Naive thymus-derived CD8-positive, alpha-beta T cell (primary cell): ENCODE measurements at places on chromosomes 6 and 20. TPM values are rescaled to one million over a fixed set of nuclear protein-coding genes. Genes with fewer than 3 reads are reported as not detected.
A peak's percentile ranks its signal among the peaks of the same experiment; 100 is the strongest.

DNA sequence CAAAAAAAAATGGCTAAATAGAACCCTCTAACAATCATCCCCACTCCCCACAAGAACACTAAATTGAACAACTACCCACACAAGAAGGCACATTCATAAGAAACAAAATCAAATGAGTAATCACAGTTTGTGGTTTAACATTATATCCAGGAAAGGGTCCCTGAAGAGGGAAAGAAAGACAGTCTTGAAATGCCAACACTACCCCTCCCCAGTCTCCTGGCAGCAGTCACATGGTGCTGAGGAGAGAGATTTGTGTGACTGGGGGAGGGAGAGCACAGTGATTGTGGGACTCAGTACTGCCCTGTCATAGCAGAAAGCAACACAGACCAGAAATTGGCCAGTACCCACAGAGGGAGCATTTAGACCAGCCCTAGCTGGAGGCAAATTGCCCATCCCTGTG lies 443.7 kb upstream of the BTBD3 start:
- H3K27ac ChIP-seq: no peak overlapping the region
- no peak for DNase-seq
- no peaks in the 10 kb centered on the region for H3K4me1 ChIP-seq
- H3K4me3 ChIP-seq: no peak overlapping the region
- no peaks in the 10 kb centered on the region for H3K36me3 ChIP-seq
- peaks cover 2% of the 10 kb centered on the region for H3K27me3 ChIP-seq

Gene PPP1R16B
- total RNA-seq: 33.6 TPM

Gene SIRPD
- total RNA-seq: 0.58 TPM

Gene SLC35F1
- total RNA-seq: not detected

Gene RAB44
- not detected for total RNA-seq

Gene MYLK4
- total RNA-seq: 0.94 TPM

Gene PLCB4
- not detected for total RNA-seq

Gene NT5E
- total RNA-seq: 56.5 TPM

GRCh38 chr20:49874696-49875095 lies 40.6 kb downstream of the SPATA2 start:
- no peaks in the 10 kb centered on the region for H3K4me1 ChIP-seq
- no peak for DNase-seq
- H3K4me3 ChIP-seq: no peak overlapping the region

DNA sequence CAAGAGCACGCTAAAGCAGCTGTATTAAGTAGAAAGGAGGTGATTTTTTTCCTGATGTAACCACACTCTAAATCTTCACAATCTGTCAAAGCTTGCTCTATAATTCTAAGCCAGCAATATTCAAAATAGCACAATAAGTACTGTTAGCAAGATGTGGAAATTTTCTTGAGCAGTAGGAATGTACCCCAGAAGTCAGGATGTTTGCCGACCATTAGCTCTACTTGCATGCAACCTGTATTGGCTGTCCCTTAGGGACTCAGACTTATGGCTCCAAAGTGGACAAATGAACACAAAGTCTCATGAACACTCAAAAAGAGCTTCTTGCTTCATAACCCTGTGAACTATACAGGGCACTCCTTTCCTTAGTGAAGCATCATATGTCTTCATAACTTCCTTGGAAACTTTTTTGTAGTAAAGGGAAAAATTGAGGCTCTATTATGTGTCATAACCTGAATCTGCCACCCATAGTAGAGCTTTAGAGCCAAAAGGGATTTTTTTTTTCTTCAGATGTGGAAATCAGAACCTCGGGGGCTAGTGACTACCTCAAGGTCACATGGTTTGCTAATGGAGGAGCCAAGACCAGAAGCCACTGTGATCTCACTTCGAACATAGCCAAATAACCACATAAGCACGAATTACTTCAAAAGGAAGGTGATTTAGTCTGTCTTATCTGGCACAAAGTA lies 54.5 kb downstream of the ADGRG6 start:
- DNase-seq: no peak
- peaks cover under 1% of the 10 kb centered on the region for H3K27me3 ChIP-seq
- no peak overlapping the region for H3K4me3 ChIP-seq

Gene NKX2-4
- total RNA-seq: not detected

- peak; percentile 55 for DNase-seq
- H3K4me1 ChIP-seq: peaks cover 12% of the 10 kb centered on the region
- peak overlapping the region; percentile 98 for H3K4me3 ChIP-seq
- H3K27ac ChIP-seq: peak overlapping the region; percentile 99
These were observed 1.5 kb upstream of the GMEB2 start for GRCh38 chr20:63628246-63628975.

GRCh38 chr6:167122041-167122826 lies 662 bp upstream of the CCR6 start:
- no peak overlapping the region for H3K27ac ChIP-seq
- DNase-seq: no peak
- H3K4me3 ChIP-seq: no peak overlapping the region
- H3K4me1 ChIP-seq: peaks cover 29% of the 10 kb centered on the region
- H3K27me3 ChIP-seq: no peaks in the 10 kb centered on the region

DNA sequence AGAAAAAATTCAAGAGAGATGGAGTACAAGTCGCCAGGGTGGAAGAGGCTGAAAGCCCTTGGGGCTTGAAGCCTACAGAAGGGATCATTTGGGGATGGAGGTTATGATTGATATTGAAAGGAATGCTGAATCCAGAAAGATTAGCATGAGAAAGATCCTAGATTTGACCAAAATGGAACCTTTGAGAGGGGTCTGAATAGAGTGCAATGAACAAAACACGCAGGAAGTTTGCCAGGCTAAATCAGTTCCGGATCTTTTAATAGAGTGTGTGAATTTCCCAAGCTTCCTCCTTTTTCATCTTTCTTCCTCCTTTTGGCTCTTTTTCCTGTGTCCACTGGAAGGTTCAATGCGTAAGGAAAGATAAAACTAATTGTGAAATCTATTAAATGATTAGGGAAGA lies 15.3 kb downstream of the IPCEF1 start:
- H3K27me3 ChIP-seq: no peaks in the 10 kb centered on the region
- H3K36me3 ChIP-seq: peaks cover under 1% of the 10 kb centered on the region
- no peaks in the 10 kb centered on the region for H3K4me1 ChIP-seq

DNA sequence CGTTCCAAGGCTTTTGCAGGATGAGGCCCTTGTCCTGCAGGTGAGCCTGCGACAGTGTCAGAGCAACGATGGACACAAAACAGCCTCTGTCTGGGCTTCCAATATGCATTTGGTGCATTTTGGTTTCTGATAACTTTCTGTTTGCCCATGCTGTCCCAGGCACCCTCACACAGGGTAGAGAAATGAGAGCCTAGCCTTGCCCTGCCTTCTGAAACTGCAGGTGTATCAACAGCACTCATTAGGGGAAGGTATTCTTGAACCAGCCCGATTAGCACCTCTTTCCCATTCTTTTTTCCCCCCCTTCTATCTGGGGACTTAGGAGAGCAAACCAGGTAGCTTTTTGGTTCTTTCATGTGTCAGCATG lies 30.3 kb downstream of the CHMP4B start:
- no peak overlapping the region for H3K4me3 ChIP-seq
- no peak for DNase-seq
- H3K36me3 ChIP-seq: no peaks in the 10 kb centered on the region
- H3K4me1 ChIP-seq: peaks cover 66% of the 10 kb centered on the region
- peak overlapping the region; percentile 29 for H3K27ac ChIP-seq

- H3K36me3 ChIP-seq: no peaks in the 10 kb centered on the region
- peaks cover 27% of the 10 kb centered on the region for H3K27me3 ChIP-seq
- H3K4me3 ChIP-seq: no peak overlapping the region
- no peak for DNase-seq
These were observed 26.5 kb upstream of the PLEKHG1 start for GRCh38 chr6:150573041-150573681.

- H3K4me1 ChIP-seq: no peaks in the 10 kb centered on the region
- H3K36me3 ChIP-seq: no peaks in the 10 kb centered on the region
- no peak for DNase-seq
- no peak overlapping the region for H3K4me3 ChIP-seq
- no peaks in the 10 kb centered on the region for H3K27me3 ChIP-seq
These were observed 58.3 kb upstream of the TMEM181 start for GRCh38 chr6:158501360-158502262.

GRCh38 chr6:167401525-167402194 lies 76.8 kb downstream of the TTLL2 start:
- peaks cover 27% of the 10 kb centered on the region for H3K27me3 ChIP-seq
- no peaks in the 10 kb centered on the region for H3K4me1 ChIP-seq
- no peak overlapping the region for H3K27ac ChIP-seq
- no peak for DNase-seq

DNA sequence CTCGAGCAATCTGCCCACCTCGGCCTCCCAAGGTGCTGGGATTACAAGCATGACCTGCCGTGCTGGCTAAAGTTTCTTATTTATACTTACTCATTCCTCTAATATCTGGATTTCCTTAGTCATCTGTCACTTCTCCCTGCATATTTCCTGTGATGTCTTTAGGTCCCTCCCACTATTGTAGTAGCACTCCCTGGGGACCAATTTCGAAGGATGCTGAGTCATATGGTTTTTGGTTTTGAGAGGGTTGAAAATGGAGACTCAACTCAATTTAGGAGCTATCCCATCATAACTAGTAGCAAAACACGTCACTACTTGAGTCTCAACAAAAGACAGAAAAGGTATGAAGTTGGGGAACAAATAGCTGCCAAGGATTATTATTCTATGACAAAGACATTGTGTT lies 20.2 kb downstream of the MCUR1 start:
- no peak for DNase-seq
- peaks cover 60% of the 10 kb centered on the region for H3K36me3 ChIP-seq
- no peak overlapping the region for H3K27ac ChIP-seq
- H3K27me3 ChIP-seq: no peaks in the 10 kb centered on the region

Gene PTGIS
- total RNA-seq: not detected

Gene SH3BGRL2
- total RNA-seq: 21.3 TPM

- H3K27ac ChIP-seq: no peak overlapping the region
- H3K4me3 ChIP-seq: no peak overlapping the region
- peaks cover 4% of the 10 kb centered on the region for H3K27me3 ChIP-seq
- H3K4me1 ChIP-seq: no peaks in the 10 kb centered on the region
- no peaks in the 10 kb centered on the region for H3K36me3 ChIP-seq
These were observed 398.4 kb downstream of the TBC1D32 start for GRCh38 chr6:120935908-120936307.

Gene TFAP2C
- not detected for total RNA-seq

GRCh38 chr6:96724641-96725040 lies 112.6 kb downstream of the GPR63 start:
- DNase-seq: no peak
- no peak overlapping the region for H3K4me3 ChIP-seq
- peaks cover 8% of the 10 kb centered on the region for H3K27me3 ChIP-seq
- no peaks in the 10 kb centered on the region for H3K36me3 ChIP-seq
- no peaks in the 10 kb centered on the region for H3K4me1 ChIP-seq
- no peak overlapping the region for H3K27ac ChIP-seq

DNA sequence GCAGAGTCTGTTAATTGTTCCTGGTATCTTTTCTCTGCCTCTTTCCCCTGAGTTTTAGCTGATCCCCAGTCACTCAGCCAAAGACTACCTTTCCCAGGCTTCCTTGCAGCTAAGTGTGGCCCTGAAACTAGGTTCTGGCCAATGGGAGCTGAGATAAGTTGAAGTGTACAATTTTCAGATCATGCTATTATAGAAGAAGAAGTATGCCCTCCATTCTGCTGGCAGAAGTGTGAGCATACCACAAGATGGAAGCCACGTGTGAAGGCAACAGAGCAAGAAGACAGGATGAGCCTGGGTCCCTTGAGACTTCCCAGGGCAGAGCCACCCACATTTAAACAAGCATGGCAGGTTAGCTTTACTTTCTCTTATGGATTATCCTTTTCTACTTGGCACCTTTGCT lies 273.2 kb downstream of the HIVEP2 start:
- H3K27ac ChIP-seq: no peak overlapping the region
- no peak overlapping the region for H3K4me3 ChIP-seq
- H3K4me1 ChIP-seq: peaks cover 3% of the 10 kb centered on the region
- DNase-seq: no peak
